ENCODE measurements at places on chromosomes 4 and X.

DNA sequence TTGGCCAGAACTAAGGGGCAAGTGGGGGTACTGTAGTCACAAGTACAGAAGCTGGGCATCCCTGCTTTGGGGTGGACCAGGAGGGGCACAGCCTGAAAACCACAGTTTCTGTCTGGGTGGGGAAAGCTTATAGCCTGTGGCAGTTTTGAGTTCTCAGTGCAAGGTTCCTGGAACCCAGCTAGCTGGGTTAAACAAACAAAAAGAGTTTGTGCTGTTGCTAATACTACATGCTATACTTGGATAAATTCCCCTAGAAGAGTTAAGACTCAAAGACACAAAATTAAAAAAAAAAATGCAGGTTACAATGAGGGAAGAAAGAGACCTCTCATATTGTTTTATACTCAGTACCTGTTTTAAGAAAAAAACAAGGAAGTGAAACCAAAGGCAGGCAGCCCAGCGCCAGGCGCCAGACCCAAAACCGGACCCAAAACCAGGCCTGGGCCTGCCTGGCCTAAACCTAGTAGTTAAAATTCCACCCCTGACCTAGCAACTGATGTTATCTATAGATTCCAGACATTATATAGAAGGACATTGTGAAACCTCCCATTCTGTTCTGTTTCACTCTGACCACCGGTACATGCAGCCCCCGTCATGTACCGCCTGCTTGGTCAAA lies 50.8 kb downstream of the SLC2A9 start:
- no peak for DNase-seq

- no peak for DNase-seq
Observed at GRCh38 chr4:76830964-76831703, 66.8 kb downstream of the SOWAHB start.

- no peak for DNase-seq
Observed at GRCh38 chr4:154135576-154135975, 346.7 kb upstream of the SFRP2 start.

- DNase-seq, result no peak
Observed at GRCh38 chrX:100870527-100870926, 3.6 kb downstream of the NOX1 start.
